Activated naive CD4-positive, alpha-beta T cell treated with anti-CD3 and anti-CD28 coated beads, Interleukin-2, amount 10 ng/mL, durations not matched to agents 7 days and 5 days (primary cell): ENCODE measurements at places on chromosomes 2 and 18.

- DNase-seq: no peak
These were observed 62.4 kb upstream of the MBOAT2 start for GRCh38 chr2:9065901-9066300.

- no peak for DNase-seq
These were observed 27.2 kb downstream of the LHCGR start for GRCh38 chr2:48728295-48728694.

- no peak for DNase-seq
These were observed 1200.4 kb upstream of the CDH2 start for GRCh38 chr18:29377346-29377745.

- DNase-seq: no peak
These were observed 50.5 kb upstream of the GORASP2 start for GRCh38 chr2:170878505-170878904.

- DNase-seq: no peak
These were observed 320.5 kb upstream of the NCKAP5 start for GRCh38 chr2:133888621-133889219.

DNA sequence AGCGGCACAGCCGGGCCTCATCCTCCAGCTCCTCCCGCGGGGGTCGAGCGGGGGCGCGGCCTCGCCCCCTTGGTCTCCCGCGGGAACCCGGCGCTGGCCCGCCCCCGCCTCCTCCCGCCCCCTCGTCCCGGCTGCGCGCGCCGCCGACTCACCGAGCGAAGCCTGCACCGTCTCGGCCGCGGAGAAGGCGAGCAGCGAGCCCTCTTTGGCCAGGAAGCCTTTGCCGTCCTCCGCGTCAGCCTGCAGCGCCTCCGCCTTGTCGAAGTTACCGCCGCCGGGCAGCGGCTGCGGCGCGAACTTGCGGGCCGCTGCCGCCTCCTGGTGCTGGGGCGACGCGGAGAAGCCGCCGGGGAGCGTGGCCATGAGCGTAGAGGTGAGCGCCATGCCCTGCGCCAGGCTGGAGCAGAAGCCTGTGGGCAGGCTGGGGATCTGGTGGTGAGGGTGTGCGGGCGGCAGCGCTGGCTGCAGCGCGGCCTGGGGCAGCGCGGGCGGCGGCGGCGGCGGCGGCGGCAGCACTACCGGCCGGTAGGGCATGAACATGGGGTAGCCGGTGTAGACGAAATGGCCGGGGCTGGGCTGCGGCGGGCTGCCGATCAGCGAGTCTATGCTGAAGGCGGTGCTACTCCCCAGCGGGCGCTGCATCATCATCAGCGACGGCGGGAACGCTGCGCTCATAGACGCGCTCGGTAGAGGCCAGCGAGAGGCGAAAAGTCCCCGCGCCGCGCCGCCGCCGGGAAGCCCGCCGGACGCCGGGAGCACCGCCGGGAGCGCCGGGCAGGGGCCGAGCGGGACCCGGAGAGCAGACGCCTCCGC lies 683 bp downstream of the GBX2 start:
- no peak for DNase-seq

GRCh38 chr2:216880509-216881184 lies 20.8 kb upstream of the TNP1 start:
- peak; percentile 73 for DNase-seq

DNA sequence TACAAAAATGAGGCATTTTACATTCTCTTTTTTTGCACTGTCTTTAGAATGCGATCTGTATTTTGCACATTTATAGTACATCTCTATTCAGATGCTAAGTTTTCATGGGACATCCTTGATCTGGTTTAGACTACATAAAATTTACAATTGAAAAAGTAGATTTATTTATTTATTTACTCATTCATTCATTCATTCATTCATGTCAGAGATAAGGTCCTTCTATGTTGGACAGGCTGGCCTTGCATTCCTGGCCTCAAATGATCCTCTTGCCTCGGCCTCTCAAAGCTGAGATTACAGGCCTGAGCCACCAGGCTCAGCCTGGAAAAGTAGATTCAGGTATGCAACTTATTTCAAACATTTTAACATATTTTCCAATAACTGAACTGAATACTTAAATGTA lies 16.0 kb upstream of the DCTN1 start:
- DNase-seq: no peak

- DNase-seq: no peak
These were observed 19.4 kb downstream of the TEX44 start for GRCh38 chr2:231612109-231612455.

DNA sequence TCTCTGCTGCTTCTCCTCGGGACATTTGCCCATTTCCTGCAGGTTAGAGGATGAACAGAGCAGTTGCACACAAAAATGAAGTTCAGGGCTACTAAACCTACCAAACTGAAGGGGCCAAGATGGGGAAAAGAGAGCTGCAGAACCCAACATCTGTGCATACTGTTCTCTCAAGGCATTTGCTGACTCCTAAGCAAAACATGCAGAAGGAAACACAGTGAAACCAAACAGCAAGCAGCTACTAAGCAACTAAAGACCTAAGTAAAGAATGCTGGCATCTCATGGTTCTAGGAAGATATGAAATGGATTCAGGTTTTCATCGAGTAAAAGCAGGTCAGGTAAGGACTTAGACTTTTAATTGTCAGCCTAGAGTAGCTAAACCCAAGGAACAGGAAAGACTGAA lies 111.9 kb upstream of the SYT4 start:
- DNase-seq: no peak

- peak; percentile 63 for DNase-seq
These were observed 25.2 kb downstream of the MYCN start for GRCh38 chr2:15965564-15966019.

DNA sequence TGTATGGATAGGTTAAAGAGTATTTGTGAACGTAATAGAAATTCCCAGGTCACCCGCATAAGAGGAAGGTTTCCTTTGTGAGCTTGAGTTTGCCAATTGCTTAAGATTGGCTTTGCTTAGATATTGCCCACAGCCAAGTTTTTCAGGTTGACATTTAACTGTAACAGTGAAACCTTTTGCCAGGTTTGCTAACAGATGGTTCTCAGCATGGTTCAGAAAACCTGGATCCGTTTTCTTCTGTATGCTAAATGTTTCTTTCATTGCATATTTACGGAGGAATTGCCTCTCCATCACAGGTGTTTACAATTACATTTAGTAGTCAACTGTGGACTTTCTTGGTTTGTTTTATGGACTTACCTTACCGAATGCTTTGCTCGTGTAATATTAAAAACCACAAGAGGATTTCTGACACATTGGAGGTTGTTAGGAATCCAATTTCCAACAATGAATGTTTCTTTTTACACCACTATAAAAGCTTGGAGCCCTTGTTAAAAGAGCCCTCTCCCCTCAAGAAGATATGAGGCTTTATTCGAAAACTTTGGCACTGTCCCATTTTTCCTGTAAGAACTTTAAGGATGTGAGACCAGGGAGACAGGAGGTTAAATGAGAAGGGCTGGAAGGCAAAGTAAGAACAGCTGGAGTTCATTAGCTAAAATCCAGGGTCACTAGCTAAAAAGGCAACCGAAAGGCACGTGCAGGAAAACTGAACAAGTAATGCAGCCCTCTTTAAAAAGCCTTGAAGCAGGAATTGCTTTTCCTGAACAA lies 7.8 kb downstream of the CDK15 start:
- no peak for DNase-seq

GRCh38 chr18:22503803-22504202 lies 86.1 kb upstream of the CTAGE1 start:
- DNase-seq: no peak

GRCh38 chr2:165952085-165952484 lies 1.5 kb downstream of the TTC21B start:
- DNase-seq: no peak

DNA sequence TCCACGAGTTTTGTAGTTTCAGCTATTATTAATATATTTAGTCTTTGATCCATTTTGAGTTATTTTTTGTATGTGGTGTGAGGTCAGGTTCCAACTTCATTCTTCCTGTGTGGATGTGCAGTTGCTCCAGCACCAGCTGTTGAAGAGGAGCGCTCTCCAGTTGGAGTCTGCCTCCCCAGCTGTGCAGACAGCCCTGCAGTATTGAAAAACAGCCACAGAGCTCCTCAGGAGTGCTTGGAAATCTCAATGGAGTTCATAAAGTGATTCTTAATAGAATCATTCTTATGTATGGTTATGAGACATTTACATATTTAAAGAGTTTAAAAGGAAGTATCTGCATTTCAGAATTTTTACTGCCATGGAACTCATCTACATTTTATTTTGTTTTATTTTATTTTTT lies 17.3 kb downstream of the DGKD start:
- no peak for DNase-seq

DNA sequence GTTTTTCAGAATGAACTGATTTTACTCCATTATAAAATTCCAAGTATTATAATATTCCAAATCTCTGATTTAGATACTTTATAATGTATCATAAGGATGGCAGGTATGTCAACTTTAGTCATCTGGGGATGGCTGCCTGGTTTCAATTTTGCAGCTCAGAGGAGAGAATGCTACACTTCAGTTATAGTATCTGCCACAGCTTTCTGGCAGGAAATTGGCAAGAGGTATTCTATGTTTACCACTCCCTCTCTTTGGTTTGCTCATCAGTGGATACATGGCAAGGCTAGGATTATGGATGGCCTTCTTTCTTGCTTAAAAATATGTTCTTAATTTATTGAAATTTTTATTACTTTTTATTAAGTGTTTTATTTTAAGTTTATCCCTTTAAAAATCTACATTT lies 67.0 kb upstream of the TNFRSF11A start:
- no peak for DNase-seq

DNA sequence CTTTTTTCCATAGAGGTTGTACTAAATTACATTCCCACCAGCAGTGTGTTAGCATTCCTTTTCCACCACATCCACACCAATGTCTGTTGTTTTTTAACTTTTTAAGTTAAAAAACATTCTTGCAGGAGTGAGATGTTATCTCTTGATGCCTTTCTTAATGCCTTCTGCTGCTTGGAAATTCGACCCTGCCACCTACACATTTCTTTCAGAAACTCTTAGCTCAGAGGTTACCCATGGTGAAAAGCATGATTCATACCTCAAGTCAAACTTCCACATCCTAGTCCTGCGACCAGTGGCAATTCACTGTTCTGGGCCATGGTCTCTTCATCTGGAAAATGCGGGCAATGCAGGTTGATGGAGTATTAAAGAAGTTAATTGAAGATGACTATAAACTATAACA lies 12.7 kb upstream of the HNMT start:
- DNase-seq: no peak

DNA sequence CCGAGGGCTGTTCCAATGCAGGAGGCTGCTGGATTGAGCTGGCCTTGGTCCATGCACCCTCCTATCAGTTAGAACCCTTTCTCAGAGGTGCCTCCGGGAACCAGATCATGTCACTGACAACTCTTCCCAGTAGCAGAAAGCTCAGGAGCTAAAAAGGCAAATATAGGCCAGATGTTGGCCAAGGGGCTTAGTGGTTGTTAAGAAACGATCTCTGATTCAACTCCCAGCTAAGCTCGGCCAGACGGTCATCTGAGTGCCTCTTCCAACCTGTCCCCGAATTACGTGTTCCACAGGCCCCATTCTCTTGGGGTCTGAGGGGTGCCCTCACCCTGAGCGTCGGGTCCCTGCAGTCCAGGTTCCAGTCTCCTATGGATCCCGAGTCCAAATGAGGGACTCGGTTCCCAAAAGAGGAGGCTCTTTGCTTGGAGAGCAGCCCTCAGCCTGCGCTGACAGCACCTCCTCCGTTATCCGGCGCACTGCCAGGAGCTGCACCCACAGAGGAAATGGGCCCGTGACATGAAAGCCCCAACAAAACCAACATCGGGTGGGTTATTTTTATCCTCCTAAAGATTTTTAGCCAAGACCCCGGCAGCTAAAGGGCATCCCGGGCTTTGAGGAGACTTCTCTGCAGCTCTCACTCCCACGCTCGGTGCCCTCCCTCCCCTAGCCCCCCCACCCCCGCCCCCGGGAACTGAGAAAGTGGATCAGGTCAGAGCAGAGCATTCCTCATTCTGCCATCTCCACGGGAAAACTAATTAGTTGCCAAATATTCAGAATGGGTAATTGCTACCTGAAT lies 106.6 kb upstream of the ID2 start:
- DNase-seq: peak; percentile 70

DNA sequence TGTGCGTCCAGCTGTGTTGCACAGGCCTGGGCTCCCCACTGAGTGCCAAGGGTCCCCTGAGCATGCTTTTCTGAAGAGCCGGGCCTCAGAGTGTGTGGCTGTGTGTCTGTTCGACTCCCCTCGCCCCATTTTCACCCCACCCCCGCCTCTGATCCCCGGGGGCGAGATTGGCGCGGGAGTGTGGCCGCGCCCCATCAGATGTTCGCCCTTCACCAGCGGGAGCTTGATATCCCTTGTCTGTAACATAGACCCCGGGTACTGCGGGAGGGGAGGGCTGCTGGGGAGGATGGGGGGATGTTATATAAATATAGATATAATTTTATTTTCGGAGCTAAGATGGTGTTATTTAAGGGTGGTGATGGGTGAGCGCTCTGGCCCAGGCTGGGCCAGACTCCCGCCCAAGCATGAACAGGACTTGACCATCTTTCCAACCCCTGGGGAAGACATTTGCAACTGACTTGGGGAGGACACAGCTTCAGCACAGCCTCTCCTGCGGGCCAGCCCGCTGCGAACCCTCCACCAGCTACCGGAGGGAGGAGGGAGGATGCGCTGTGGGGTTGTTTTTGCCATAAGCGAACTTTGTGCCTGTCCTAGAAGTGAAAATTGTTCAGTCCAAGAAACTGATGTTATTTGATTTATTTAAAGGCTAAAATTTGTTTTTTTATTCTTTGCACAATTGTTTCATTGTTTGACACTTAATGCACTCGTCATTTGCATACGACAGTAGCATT lies 1.5 kb downstream of the RHOB start:
- no peak for DNase-seq

- DNase-seq: no peak
These were observed 62.0 kb upstream of the ATL2 start for GRCh38 chr2:38438883-38439612.

DNA sequence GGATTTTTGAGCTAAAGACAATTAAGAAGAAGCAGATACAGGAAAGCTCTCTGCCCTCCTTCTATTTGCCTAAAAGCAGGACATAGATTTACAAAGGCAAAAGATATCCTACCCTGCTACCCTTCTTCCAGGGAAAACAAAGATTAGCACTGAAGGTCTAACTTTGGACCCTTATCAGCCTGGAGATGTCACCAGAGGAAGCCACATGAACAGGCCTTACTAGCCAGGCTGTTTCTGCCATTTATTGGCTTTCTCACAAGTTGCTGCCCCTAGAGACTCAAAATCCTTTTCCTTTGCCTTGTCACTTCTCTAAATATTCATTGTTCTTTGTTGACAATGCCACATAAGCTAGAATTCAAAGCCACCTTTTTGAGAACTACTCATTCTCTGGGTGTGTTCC lies 147.3 kb downstream of the B3GNT2 start:
- no peak for DNase-seq

- DNase-seq: no peak
These were observed 703.0 kb downstream of the RNF144A start for GRCh38 chr2:7620255-7620654.

GRCh38 chr2:37631698-37632097 lies 39.7 kb downstream of the CDC42EP3 start:
- no peak for DNase-seq

DNA sequence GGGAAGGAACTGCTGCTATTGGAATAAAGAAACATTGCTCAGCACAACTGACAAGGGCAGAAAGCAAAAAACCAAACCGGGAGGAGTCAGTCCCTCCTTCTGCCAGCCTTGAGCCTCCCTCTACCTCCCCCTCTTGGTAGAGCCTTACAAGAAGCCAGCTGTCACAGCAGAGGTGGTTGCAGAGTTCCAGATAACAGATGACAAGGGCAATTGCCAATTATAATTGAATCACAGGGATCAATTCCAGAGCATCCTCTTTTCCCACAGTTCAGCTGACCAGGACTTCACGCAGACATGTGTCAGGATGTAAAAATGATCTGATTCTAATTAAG lies 548.2 kb upstream of the LRRTM1 start:
- DNase-seq: no peak

GRCh38 chr2:216420367-216421101 lies 8.2 kb downstream of the SMARCAL1 start:
- no peak for DNase-seq
